AG04449 (cell line): ENCODE measurements at places on chromosomes 3 and 15.

- no peak for DNase-seq
These were observed 249.1 kb downstream of the IL5RA start for GRCh38 chr3:2861120-2861519.

GRCh38 chr15:75049392-75049791 is 26.0 kb downstream of the PPCDC start:
- DNase-seq, result no peak

- DNase-seq, result no peak
These were observed 581 bp downstream of the IP6K1 start for GRCh38 chr3:49785565-49786356.

GRCh38 chr3:62562596-62562995 is 189.2 kb upstream of the FEZF2 start:
- DNase-seq, result no peak

GRCh38 chr15:36748366-36749115 is 169.1 kb downstream of the CDIN1 start:
- no peak for DNase-seq

DNA sequence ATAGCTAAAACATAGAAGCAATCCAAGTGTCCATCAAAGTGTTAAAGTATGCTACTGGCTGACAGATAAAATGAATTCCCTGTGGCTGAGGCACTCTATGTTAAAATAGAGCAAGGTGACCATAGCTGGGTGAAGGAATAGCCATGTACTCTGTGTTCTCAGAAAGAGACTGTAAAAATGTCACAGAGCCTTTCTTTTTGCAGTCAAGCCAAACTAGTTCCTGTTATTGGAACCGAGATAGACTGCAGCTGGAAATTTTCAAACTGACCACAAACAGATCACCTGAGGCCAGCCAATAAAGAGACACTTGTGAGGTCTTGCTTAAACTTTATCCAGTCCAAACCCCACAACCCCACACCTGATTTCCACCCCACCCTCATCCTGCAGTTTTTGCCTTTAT is 422.8 kb upstream of the NAALADL2 start:
- no peak for DNase-seq

GRCh38 chr3:69321301-69322157 is 64.4 kb downstream of the FRMD4B start:
- no peak for DNase-seq

DNA sequence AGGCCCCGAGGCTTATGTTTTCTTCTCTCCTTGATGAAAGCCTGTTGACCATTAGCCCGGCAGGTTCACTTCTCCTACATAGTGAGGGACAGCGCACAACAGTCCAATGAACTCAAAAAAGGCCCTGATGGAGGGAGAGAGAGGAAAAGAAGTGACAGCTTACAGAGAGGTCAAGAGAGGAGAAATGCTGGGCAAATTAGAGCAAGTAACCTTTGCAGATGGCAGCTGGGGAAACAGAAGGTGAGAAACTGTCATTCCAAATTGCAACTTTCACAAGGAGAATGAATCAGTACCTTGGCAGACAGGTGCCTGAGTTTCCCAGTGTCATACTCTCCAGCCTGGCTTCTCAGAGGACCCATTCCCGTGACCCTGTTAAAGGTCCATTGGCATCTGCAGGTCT is 252.0 kb downstream of the EPHB1 start:
- no peak for DNase-seq

DNA sequence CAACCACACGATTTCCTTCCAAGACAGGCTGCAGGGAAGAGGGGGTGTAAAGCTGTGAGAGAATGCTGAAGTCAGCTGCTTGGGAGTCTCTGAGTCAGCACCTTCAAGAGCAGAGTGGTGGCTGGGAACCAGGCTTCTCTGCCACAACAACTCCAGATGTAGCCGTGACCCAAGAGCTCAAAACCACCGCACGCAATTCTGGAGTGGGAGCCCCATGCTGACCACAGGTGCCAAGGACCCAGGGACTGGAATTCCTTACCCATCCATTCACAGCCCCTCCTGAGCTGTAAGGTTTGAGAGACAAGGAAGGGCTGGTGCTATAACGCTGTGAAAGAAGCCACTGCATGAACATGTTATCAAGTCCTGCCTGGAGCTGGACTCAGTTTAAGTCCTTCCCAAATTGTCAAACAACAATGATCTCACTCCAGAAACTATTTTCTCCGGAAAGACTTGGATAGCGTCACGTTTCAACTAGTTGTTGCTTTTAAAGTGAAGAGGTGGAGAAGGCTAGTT is 61.4 kb downstream of the UMPS start:
- DNase-seq, result peak; percentile 95

DNA sequence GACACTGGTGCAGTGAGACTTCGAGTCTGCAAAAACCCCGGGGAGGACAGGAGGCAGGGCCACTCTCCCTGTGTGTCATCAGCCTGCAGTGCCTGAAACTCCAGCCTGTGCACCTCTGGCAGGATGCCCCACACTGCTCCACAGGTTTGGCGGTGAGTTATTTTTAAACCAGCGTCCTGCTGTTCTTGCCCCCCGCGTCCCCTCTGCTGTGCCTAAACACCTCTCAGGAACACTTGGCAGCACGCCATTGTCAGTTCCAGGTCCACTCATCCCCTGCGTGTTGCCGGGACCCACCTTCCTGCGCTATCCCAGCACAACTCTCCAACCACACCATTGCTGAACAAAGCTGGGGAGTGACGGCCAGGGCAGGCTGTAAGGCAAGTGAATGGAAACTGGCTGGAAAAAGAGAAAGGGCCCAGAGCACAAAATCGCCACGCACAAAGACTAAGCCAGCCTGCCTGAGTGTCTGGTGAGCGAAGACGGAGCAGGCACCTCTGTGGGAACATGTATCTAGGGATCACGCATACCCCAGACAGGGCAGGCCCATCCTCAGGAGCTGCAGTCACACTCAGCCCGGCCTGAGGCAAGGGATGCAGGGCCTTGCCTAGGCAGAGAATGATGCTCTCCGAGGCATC is 3.1 kb upstream of the PLA2G4F start:
- no peak for DNase-seq

GRCh38 chr3:188137051-188137450 is 16.9 kb upstream of the LPP start:
- DNase-seq, result no peak

DNA sequence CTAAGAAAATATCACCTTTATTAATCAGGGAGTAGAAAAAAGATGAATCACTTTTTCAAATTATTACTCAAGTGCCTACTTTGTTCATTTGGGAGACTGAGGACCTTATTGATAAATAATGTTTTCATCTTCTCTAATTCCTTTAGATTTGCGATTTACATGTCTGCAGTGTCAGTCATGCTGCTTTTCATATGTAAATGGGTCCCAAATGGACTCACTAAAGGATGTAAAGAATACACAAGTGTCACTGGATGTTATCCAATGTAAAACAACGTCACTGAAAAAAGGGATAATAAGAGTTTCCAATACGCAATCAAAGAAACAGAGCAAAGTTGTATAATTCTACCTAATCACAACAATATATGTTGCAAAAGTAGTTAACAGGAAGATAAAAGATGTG is 84.9 kb downstream of the TFDP2 start:
- no peak for DNase-seq

GRCh38 chr3:14201940-14202684 is 23.5 kb downstream of the LSM3 start:
- no peak for DNase-seq

GRCh38 chr3:122975163-122975923 is 52.2 kb downstream of the SEMA5B start:
- DNase-seq, result no peak

DNA sequence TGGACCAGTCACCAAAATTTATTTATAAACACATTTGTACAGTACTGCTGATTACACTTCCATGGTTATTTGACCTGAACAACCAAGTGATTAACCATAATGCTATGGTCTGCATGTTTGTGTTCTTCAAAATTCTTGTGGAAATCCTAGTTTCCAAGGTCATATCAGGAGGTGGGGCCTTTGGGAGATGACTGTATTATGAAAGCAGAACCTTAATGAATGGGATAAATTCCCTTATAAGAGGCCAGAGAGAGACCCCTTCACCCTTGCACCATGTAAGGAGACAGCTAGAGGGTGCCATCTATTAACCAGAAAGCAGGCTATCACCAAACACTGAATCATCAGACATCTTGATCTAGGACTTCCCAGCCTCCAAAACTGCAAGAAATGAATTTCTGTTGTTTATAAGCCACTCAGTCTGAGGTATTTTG is 1.9 kb downstream of the SCAPER start:
- DNase-seq, result no peak

DNA sequence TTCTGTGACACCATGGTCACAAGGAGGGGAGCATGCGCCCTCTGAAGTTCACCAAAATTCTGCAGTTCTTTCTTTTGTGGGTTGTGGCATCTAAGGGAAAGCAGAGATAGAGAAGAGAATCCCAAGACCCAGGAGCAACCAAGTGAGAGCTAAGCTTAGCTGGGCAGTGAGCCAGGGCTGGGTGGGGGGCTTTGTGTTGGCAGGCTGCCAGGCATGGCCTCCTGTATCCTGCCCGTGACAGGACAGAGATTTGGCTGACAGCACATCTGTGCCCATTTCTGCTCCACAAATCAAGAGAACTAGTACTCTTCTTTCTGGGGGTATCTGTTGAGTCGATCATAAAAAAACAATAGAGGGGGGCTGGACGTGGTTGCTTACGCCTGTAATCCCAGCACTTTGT is 66.2 kb downstream of the NMNAT3 start:
- no peak for DNase-seq

- no peak for DNase-seq
These were observed 60.5 kb upstream of the KY start for GRCh38 chr3:134711284-134711683.

DNA sequence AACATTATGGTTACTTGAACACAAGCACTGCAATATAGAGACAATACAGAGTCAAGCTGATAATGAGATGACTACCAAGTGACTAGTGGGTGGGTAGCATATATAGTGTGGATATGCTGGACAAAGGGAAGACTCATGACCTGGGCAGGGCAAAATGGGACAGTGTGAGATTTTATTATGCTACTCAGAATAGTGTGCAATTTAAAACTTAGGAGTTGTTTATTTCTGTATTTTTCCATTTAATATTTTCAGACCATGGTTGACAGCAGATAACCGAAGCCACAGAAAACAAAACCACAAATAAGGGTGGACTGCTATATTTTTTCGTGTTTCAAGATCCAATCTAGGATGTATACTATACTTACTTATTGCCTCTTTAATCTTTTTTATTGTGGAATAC is 19.6 kb downstream of the GALK2 start:
- DNase-seq, result no peak

GRCh38 chr15:58643996-58644395 is 105.5 kb downstream of the ADAM10 start:
- no peak for DNase-seq

- no peak for DNase-seq
These were observed 29.1 kb downstream of the CHST14 start for GRCh38 chr15:40499931-40500330.

DNA sequence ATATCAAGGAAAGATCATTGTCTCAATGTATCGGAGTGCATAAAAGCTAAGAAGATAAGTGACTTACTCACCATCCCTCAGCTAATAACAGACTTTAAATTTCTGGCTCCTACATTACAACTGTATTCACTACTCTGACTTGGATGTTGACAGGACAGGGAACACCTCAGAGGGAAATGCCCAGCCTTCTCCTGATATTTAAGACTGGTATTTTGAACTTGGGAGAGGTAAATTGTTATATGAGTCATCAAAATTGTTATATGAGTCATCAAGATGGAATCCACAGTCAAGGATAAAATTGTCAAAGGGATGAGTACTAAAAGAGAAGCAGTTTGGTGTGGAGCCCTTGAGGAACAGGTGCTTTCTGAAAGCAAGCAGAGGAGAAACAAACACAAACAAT is 961.4 kb downstream of the VGLL3 start:
- DNase-seq, result no peak

GRCh38 chr15:99621767-99622166 is 56.0 kb downstream of the MEF2A start:
- DNase-seq, result no peak

DNA sequence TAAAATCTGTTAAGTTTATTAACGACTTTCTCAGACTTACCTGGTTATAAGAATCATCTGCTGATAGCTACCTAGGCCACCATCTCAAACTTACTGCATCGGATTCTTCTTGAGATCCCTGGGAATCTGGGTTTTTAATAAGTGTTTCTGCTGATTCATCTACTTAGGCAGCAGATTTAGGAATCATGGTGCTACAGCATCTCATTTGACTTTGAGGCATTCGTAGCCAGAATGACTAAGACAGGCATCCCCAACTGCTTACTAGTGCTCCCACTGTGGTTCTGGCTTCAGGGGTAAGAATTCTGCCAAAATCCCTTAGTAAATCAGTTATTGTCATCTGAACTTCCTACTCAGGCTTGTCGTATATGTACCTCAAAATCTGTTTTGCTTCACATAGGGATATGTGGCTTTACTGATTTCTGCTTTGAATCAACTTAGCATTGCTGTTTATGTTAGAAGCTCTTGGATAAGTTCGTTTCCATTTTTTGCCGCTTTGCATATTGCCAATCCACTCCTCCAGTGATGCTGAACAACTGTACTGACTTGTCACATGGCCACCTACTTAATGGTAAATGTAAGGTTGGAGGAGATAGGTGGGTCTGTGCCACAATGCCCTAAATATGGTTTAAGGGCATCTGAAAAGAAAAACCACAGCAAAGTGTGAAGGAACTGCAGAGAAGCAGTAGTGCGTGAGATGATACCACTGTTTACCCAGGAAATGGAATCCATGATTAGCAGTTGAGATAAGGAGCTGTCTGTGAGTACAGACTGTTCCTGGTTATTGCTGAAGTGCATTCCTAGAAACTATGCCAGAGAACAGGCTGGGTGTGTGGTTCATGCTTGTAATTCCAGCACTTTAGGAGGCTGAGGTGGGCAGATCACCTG is 60.3 kb downstream of the MAP6D1 start:
- no peak for DNase-seq

DNA sequence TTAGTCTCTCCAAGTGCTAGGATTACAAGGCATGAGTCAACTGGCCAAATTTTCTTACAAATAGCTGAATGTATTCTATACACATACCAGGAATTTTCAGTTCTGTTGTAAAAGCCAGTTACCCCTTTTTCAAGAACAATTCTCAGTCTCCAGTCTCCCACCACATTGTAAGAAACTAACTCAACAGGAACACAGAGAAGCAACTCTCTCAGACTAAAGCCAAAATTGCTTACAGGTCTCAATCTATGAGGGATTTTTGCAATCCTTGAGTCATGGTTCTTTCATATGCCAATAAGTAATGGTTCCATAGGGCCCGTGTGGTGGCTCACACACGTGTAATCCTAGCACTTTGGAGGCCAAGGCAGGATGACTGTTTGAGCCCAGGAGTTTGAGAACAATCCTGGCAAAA is 8.5 kb downstream of the IP6K2 start:
- DNase-seq, result no peak

- DNase-seq, result no peak
These were observed 51.9 kb downstream of the BBX start for GRCh38 chr3:107574650-107575049.

DNA sequence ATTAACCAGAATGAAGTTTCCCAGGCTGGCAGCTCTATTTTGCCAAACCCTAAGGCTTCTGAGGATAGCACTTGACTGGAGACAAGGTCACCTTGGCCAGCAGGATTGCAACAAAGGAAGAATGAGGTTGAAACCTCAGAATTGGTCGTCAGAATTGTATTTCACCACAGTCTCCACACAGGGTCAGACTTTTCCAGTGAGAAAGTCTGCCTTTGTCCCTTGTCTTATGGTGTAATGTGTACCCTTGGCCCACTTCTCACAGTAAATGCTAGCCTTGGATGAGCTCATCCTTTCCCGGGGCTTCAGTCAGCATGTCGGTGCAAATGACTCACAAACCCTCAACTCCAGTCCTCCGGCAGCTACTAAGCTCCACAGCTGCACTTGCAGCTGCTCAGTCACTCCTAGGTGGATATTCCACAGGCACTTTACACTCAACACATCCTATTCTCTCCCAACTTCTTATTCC is 19.7 kb downstream of the SSR3 start:
- DNase-seq, result peak; percentile 97

- DNase-seq, result no peak
These were observed 108.4 kb downstream of the MINAR1 start for GRCh38 chr15:79540551-79540950.
